ENCODE measurements at places on chromosomes 2 and 18. TPM values are rescaled to one million over a fixed set of nuclear protein-coding genes. Genes with fewer than 3 reads are reported as not detected.

The RAMP1 gene
- 10.9 TPM for total RNA-seq

The NDUFS1 gene
- total RNA-seq: 140 TPM

The GIGYF2 gene
- total RNA-seq: 74.8 TPM

The PIEZO2 gene
- total RNA-seq: 1.0 TPM

The SFXN5 gene
- total RNA-seq: 30.9 TPM

The LRATD1 gene
- 139 TPM for total RNA-seq

The RGPD3 gene
- total RNA-seq: 0.26 TPM

The IL1RL1 gene
- total RNA-seq: 0.93 TPM

The SNED1 gene
- total RNA-seq: 16.3 TPM

The DOK6 gene
- total RNA-seq: 2.2 TPM

The EPAS1 gene
- total RNA-seq: 251 TPM

The ZBTB7C gene
- total RNA-seq: 38.2 TPM

The OR6B2 gene
- not detected for total RNA-seq

The ZNF516 gene
- total RNA-seq: 47.9 TPM

The REG3A gene
- not detected for total RNA-seq

The CKAP2L gene
- 9.5 TPM for total RNA-seq

- DNase-seq: no peak
Observed at GRCh38 chr18:8526332-8526731, 82.9 kb upstream of the RAB12 start.

GRCh38 chr2:40240070-40240469 is 211.8 kb downstream of the SLC8A1 start:
- DNase-seq: peak; percentile 51

DNA sequence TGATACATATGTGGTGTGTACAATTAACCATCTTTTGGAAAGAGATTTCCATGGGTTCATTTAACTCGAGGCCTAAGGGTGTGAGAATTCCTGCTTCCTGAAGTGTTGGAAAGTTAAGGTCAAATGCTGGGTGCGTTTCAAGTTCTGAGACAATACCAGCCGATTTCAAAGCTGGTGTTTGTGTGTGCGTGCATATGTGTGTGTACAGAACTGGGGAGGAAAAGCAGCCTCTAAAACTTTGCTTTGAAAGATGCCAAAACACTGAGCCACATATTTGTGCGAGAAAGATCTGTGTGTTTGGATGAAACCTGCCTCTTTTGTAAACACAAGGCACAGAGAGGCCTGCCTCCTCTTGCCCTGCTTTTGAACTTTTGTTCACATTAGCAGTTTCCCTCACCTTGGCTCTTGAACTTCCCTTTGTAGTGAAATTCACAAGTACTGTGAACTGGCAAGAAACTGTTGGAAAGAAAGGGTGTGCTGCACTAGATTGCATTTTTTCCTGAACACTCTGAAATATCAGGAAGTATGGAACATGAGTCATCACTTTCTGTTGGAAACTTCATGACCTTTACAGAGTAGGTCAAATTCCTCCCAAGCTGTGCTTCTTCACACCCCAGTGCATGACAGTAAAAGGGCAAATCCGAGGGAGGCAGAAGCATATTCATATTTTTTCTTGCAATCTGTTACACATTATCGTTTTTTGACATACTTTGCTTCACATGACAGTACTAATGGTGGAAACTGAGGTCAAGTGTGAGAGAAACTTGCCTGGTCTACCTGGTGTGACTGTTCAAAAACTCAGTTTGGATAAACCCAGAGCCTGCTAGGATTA is 20.0 kb upstream of the CAVIN2 start:
- no peak for DNase-seq

DNA sequence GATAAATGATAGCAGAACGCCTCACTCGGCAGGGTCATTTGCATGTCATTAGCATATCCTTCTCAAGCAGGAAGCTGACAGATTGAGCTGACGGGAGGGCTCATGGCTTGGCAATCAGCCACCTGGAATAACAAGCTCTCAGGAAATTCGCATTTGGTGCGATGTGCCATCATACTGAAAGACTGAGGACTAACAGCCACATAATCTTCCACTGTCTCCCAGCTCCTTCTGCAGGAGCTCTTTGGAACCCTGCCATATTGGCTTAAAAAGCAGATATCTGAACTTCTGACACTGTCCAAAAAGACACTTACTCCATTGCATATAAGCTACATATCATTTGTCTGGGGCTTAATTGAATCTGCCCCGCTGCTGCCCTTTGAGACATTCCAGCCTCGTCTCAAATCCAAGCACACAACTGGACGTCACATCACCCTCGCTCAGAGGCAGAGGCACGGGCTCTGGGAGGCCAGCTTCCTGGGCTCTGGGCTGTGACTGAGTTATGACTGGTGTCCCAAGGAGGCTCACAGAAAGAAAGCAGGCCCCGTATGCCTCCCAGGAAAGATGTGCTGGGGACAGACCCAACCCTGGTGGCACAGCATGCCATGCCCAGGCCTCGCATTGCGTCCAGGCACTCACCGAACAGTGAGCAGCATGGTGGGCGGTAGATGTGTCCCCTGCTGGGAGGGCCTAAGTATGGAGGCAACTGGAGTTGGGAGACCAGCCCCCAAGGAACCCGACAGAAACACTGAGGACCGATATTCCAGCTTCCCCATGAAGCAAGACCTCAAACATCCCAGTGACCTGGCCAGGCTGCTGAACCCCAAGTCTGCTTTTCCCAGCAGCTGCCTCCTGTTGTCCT is 228.0 kb downstream of the ATAD2B start:
- DNase-seq: peak; percentile 7

DNA sequence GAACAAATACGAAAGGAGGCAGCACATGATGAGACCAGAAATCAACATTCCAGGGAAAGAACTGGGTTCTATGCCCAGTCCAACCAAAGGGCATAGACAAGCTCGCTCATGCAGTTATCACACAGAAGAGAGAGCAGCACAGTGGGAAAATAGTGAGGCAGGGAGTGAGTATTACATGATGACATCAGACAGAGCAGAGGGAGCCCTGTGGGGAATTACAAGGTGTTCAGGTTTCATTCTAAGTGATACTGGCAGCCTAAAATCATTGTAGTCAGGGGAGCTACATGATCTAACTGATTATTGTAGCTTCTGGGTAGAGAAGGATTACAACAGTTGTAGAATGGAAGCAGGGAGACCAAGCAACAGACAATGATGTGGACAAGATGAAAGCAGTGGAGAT is 658.5 kb downstream of the ARHGAP15 start:
- DNase-seq: no peak

GRCh38 chr2:85772841-85773491 is 19.2 kb downstream of the ATOH8 start:
- peak; percentile 38 for DNase-seq

- no peak for DNase-seq
Observed at GRCh38 chr2:20487392-20488174, 40.7 kb downstream of the RHOB start.

DNA sequence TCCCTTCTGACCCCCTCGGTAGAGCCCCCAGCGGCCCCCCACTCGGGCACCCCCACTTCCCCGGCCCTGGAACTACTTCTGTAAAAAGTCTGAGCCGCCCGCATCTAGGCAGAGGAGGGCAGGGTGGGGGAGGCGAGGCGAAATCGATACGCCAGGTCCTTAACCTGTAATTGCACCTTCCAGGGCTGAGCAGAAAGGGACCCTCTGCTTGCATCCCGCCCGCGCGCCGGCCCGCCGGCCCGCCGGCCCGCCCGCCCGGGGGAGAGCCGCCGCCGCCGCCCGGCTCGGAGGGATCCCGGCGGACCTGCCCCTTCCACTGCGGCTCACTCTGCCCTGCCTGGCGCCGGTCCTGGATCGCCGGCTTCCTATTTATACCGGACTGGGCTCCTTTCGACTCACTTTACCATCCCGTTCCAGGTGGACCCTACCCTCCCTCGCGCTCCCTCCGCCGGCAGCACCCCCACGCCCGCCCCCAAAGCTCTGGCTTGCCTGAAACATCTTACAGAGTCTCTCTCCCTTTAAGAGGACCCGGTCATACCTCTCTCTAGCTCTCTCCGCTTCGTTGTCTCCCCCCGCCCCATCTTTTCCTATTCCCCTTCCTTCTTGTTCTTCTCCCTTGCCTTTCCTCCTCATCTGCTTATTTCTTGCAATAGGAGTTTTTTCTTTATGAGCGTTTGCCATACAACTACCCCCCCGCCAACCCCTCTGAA is 797 bp downstream of the KLHL14 start:
- DNase-seq: no peak

GRCh38 chr2:31051258-31052140 is 86.7 kb downstream of the GALNT14 start:
- DNase-seq: no peak

- no peak for DNase-seq
Observed at GRCh38 chr2:144248350-144249034, 271.4 kb downstream of the ZEB2 start.

GRCh38 chr2:85662899-85663593 is 5.0 kb downstream of the SFTPB start:
- DNase-seq: no peak

DNA sequence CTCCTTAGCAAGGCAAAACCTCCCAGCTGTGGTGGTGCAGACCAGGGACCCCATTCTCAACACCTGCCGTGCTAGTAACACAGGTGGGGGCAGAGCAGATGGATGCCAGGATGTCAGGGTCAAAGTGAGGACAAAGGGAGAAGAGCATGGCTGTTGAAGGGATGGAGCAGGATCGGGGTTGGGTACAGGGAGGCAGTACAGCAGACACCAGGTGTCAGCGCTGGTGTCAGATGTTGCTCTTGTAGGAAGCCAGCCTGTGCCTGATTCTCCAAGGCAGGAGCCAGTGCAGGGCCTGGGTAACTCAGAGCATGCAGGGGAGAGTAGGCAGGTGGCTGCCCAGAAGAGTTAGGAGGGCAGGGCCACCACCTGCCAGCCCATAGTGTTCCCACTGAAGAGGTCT is 222.1 kb upstream of the SPRED2 start:
- no peak for DNase-seq

- DNase-seq: no peak
Observed at GRCh38 chr2:240990266-240990529, 8.2 kb upstream of the SNED1 start.

GRCh38 chr2:67660871-67661270 is 263.7 kb downstream of the ETAA1 start:
- DNase-seq: no peak

- no peak for DNase-seq
Observed at GRCh38 chr2:172701250-172701649, 34.4 kb upstream of the RAPGEF4 start.

GRCh38 chr2:163455815-163456214 is 280.0 kb downstream of the FIGN start:
- no peak for DNase-seq

GRCh38 chr2:136117909-136118818 is at the start of gene CXCR4:
TSS of gene CXCR4 (minus strand) at chr2:136118149. CDS start at chr2:136118060, 89 bp downstream.
- peak; percentile 86 for DNase-seq

GRCh38 chr18:51007790-51008139 is 22.2 kb upstream of the SMAD4 start:
- no peak for DNase-seq

GRCh38 chr2:10094271-10094814 is 14.1 kb upstream of the CYS1 start:
- DNase-seq: no peak

GRCh38 chr18:79424008-79424565 is 28.4 kb downstream of the NFATC1 start:
- no peak for DNase-seq

GRCh38 chr2:54958717-54959371 is 91.4 kb downstream of the RTN4 start:
- no peak for DNase-seq

- DNase-seq: no peak
Observed at GRCh38 chr2:17476064-17476463, 42.2 kb downstream of the RAD51AP2 start.

DNA sequence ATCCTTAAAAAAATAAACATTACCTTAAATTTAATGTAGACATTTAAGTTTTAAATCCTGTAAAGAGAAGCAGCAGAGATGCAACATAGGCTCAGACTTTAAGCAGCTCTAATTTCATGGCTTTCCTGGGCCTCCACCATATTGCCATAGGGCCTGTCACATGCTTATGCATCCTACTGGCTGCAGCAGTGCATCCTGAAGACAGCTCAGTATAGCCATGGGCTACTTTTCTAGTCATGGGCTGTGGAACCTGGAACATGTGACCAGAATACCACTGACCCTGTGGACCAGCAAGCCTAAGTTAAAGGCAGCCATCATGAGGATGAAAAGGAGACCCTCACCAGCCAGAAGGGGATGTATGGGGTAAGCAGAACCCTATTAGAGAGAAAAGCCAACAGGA is 10.7 kb downstream of the RMP24 start:
- no peak for DNase-seq

- DNase-seq: no peak
Observed at GRCh38 chr2:15705310-15705709, 113.6 kb downstream of the DDX1 start.

- DNase-seq: no peak
Observed at GRCh38 chr2:124254621-124255020, 229.5 kb downstream of the CNTNAP5 start.

GRCh38 chr18:77422974-77423867 is 173.6 kb downstream of the GALR1 start:
- no peak for DNase-seq

DNA sequence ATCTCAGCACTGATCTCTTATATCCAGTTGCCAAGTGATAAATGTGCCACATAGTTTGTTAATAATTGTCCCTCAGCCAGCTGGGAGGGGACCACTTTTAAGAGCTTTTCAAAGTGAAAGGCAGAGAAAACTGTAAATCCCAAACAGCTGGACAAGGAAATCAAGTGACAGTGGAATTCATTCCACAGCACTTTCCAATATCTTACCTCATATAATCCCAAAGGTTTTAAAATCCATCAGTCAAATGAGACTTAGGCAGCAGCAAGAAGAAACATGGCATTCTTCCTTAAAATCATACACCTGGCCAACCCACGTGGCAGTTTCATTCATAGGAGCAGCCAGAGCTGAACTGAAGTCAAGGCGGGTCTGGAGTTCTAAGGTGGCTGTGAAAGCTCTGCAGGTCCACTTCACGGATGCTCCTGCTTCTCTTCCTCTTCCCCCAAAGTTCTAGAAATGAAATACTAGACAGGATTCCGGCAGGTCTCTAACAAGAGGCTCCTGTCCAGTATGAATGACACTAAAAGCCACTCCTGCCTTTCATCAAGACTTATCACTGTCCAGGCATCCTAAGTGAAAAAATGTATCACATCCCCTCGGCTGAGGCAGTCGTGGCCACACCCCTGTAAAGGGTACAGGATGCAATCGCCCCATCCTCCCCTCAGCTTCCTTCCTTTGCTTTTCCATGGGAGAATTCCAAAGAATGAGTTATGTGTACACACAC is 190.4 kb upstream of the STK17B start:
- DNase-seq: no peak

DNA sequence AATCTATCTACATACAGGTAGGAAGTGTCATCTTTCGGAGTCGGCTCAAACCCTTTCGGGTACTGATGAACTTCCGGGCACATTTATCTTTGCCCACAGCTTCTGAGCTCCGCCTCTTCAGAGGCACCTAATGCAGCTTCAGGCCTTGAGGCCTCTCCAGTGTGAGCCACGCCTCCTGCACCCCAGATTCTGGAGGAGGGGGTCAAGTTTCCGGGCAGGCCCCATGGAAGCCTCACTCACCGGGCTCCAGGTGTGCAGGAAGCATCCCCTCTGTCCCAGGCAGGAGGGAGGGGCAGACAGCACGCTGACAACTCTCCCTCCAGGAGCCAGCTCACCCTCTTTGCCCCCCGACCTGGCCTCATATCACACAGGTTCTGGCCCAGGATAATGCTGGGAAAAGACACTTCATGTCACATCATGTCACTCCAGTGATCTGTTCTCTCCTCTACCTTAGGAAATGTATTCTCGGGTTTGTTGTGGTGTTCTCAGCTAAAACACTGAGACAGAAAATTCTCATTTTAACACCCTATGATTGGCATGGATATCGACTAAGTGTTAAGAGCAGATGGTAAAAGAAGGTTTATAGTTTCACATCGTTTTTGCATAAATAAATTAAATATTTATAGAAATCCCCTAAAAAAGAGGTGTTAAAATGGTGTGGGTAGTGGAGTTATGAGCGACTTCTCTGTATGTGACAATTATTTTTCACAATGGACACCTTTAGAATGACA is 46.2 kb upstream of the COPS8 start:
- DNase-seq: no peak
